ENCODE measurements at places on chromosomes 4 and X.

- DNase-seq: no peak
Measured at GRCh38 chr4:53055274-53055673, 193.2 kb downstream of the RASL11B start.

- DNase-seq: no peak
Measured at GRCh38 chr4:102321260-102321995, 23.9 kb downstream of the SLC39A8 start.

DNA sequence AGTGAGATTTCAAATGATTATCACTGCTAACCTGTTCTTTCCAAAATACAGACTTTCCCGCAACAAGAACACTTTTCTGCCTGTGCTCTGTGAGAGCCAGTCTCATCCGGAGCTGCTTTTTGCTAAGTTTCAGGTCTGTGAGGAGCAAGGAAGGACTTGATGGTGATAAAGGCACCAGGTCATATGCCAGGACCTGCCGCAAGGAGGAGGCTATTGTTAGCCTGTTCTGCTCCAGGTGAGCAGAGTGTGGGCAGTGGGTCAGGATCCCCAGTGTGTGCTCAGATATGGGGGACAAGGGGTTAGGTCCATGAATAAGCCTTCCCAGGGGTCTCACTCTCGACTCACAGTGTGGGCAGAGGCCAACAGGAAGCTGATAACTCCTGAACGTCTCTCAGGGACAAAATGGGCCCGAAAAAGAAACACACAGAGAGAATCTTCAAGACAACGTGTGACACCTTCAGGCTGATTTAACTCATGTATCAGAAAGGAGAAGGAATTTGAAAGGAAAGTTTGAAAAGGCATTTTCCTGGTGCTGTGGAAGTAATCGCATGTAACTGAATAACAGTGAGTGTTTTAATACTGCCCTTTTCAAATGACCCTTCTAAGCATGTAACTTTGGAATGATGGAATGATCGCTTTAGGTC lies 57.7 kb upstream of the PDLIM3 start:
- DNase-seq: no peak

DNA sequence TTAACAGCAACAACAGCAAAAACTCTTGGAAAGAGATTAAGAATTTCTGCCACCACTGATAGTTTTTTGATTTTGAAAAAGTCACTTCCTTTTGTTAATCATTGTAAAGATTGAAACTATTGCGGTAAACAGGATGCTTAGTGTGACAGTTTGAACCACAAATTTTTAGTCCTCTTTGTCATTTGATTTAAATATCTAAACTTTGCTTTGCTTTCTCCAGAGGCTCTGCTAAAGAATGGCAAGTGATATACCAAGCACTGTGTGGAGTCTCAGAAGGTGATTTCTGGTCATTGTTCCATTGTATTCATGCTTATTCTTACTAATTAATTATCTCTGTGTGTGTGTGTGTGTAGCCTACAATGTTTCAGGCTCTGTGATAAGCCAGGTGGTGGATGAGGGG lies 155.6 kb downstream of the BMPR1B start:
- DNase-seq: no peak

DNA sequence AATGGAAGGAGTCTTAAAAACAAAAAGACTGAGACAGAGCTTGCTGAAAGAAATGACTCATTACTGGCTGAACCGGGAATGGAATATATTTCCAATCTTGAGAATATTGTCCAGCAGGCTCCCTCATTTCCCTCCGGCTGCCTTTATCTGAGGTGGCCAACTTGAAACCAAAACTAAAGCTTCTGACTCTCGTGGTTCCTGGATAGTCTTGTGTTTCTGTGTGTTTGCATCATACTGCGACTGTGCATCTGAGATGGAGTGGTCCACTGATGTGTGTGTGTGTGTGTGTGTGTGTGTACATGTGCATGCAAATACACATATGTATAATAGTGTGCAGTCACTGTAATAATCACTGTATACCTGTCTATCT lies 145.6 kb upstream of the SCML1 start:
- DNase-seq: no peak

GRCh38 chrX:19855700-19856381 lies 31.6 kb downstream of the SH3KBP1 start:
- DNase-seq: no peak

- DNase-seq: no peak
Measured at GRCh38 chr4:167943872-167944505, 148.3 kb upstream of the ANXA10 start.

- DNase-seq: no peak
Measured at GRCh38 chrX:102745857-102746584, 25.5 kb downstream of the GPRASP3 start.

DNA sequence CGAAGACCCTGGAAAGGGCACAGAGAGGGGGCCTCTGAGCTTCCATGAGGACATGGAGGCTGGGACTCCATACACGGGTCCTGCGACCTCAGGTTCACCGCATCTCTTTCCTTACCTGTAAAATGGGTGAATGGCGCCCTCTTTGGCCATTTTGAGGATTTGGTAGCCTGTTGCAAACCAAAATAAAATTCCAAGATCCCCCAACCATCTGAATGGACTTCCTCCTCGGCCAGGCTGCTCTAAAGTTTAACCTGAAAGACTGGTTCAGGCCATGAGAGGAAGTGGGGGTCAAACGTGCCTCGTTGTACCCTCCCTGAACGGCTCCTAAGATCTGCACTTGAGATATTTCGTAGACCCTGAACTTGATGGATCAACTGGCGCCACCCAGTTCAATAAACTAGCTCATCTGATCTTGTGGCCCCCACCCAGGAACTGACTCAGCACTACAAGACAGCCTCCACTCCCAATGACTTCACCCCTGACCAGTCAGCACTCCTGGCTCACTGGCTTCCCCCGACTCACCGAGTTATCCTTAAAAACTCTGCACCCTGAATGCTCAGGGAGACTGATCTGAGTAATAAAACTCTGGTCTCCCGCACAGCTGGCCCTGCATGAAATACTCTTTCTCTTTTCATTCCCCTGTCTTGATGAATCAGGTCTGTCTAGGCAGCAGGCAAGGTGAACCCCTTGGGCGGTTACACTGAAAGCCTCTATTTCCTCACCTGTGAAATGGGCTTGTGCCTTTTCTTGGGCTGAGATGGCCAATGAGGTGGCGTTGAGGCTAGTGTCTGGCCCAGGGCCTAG lies 32.9 kb upstream of the GPR78 start:
- DNase-seq: no peak

GRCh38 chr4:38308728-38309311 lies 348.6 kb downstream of the PTTG2 start:
- no peak for DNase-seq

DNA sequence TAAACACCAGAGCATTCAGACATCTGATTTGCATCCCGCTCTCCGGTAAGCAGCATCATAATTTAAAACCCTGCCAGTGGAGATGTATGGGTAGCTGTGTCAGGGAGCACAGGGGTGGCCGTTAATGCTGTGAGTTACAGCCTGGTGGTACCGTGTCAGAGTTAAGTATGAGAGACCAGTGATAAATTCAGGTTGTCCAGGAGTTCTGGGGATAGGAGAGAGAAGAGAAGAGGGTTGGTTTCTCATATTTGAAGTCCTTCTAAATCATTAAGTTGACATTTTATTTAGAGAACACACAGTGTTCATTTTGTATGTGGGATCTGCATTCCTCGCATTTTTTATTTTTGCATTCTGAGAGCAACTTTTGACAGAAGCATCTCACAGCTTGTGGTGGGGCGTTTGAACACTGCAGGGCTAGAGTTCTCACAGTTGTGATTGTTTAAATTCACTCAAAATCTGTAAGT lies 157.6 kb downstream of the DCLK2 start:
- DNase-seq: no peak

DNA sequence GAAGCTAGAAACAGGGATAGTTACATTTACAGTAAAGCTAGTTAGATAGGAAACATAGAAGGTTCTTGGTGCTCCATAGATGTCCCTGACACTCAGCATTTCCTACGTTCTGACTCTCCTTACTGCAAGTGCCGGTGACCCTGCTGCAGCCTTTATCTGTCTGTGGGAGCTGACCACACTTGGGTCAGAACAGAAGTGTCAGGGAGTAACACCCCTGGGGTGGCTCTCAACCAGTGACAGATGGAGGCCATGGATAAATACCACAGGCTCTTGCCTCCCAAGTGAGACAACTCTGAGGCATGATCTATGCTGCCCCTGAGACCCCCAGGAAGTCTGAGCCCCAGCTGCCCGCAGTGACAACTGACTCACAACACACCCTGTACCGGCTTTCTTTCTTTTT lies 69.8 kb downstream of the ANXA3 start:
- no peak for DNase-seq

DNA sequence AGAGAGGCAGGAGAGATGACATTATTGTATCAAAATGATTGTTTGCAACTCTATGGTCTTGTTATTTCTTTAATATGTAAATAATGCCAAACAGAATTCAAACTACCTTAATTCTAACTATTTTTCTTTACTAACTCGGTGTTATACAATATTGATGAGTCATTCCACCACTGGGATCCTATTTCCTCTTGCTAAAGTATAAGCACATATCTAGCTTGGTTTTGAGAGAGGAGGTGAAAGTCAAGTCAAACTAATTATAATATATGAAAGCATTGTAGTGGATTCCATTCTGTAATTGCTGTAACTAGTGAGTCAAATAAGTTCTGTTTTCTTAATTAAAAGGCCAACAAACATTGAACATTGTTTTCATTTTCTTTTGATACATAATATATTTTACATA lies 837.6 kb downstream of the PDHA2 start:
- no peak for DNase-seq

DNA sequence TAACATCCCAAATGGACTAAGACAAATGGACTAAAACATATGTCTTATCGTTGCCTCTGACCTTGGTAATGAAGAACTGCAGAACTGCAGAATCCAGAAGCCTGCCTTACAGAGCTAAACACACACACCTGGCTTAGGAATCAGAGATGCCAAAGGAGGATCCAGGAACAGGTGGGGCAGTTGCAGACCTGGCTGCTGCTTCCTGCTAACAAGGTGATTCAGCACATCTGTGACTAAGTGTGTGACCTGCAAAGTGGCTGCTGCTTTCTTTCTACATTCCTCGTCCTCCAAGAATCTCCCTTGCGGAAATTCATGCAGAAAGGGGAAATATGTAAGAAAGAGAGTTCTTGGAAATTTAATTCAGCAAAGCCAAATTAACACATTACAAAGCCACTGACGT lies 96.8 kb upstream of the NLGN4X start:
- no peak for DNase-seq

DNA sequence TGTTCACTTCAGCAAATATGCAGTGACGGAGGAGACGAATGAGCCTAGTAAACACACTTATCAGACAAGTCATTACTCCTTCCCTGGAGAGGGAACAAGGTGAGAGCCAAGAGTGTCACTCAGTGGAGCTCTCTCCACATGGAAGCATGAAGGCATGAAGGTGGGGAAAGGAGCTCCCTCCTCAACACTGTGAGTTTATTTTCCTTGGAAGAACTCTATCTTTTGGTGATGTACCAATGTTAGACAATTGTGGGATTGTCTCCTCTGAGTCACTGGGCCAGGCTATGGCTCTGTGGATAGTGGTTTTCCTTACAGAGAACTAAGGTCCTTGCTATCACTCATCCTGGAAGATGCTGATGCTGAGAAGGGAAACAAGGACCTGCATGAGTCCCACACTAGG lies 200.2 kb downstream of the CPEB2 start:
- DNase-seq: no peak

DNA sequence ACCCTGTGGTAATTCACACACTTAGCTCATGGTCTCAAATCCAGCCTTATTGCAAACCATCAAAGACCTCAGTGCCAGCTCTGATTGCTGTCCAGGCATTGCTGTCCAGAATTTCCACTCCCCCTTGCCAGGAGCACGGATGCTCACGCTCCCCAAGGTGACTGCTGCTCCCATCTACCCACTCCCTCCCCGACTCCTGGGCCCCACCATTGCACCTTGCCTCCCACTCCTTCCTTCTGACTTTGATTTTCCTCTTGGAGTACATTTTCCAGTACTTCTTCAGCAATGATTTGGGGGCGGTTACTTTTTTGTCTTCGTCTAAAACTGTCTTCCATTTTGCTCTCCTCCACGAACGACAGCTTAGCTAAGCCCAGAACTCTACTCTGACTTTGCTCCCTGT lies 11.5 kb downstream of the ZFYVE28 start:
- DNase-seq: no peak

DNA sequence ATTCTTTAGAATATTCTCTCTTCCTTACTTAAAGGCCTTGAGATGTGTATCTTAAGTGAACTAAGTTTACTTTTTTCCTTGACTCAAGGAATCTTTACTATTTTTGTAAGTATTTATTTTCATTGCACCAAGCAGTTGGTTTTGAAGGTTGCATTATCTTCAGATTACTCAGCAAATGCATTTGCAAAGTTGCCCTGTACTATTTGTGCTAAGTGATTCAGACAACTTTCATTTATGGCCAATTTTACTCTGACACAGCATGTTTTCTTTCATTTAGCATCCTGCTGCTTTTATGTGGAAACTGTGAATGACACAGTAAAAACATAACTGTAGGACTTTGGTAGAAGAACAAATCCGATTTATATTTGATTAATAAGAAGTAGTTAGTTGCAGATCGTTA lies 191.0 kb downstream of the CCSER1 start:
- no peak for DNase-seq

GRCh38 chr4:161664740-161665139 lies 499.1 kb downstream of the FSTL5 start:
- DNase-seq: no peak

GRCh38 chrX:129981200-129981553 lies 1.3 kb upstream of the BCORL1 start:
- DNase-seq: no peak

- DNase-seq: no peak
Measured at GRCh38 chr4:128835498-128836222, 26.2 kb downstream of the JADE1 start.

- no peak for DNase-seq
Measured at GRCh38 chrX:141903400-141904155, at the start of gene MAGEC1. TSS of gene MAGEC1 (plus strand) at chrX:141903894. CDS start at chrX:141905073, 1,179 bp downstream.

DNA sequence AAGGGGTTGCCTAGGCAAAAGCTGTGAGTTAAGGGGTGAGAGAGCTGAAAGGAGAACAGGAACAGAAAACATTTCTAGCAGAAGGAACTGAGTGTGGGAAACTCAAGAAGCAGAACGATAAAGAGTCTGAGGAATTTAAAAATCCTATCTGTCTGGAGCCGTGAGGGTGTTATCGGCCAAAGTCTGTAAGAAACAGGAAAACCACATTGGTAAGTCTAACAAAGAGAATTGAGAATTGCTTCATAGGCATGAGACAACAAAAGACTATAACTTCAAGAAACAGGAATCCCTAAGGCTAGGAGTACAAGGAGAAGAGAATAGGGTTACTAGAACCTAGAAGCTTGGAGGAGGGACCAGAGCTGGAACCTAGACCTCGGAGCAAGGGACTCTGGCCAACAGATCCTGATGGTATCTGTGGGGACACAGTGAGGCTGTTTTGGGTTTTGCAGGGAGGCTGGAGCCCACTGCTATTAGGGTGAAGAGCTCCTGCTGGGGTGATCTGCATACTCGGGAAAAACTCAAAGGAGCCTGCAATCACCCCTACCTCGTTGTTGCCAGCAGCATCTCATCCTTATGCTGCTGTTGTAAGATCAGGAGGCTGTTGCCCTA lies 175.6 kb downstream of the FBXO8 start:
- DNase-seq: no peak

GRCh38 chr4:120070196-120070595 lies 3.5 kb upstream of the MAD2L1 start:
- DNase-seq: no peak

GRCh38 chrX:2383735-2384134 lies 117.0 kb downstream of the DHRSX start:
- DNase-seq: no peak
